ENCODE measurements at places on chromosomes 2 and 18. TPM values are rescaled to one million over a fixed set of nuclear protein-coding genes. Genes with fewer than 3 reads are reported as not detected.

DNA sequence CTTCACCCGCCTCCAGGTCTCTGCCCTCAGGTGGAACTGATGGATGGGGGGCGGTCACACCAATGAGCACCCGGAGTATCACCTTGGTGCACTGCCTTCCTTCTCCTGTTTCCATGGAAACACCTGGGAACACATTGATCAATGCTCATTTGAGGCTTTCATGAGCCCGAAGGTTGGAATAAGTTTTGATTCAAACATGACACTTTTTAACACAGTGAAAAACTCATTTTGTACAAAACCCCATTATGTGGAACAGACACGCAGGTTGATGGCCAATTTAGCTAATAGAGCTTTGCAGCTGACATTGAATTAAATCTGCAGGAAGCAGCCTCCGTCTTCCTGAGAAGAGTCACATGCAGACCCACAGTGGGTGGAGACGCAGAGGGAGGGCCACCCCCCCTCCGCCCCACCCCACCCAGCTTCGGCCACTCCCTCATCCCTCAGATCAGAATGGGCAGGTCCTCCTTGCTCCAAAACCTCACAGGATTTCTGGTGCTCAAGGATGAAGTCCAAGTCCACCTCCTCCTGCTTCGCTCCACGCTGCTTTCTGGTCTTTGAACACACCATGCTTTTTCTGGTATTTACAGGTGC is 96.0 kb upstream of the MYCN start:
- DNase-seq = no peak

DNA sequence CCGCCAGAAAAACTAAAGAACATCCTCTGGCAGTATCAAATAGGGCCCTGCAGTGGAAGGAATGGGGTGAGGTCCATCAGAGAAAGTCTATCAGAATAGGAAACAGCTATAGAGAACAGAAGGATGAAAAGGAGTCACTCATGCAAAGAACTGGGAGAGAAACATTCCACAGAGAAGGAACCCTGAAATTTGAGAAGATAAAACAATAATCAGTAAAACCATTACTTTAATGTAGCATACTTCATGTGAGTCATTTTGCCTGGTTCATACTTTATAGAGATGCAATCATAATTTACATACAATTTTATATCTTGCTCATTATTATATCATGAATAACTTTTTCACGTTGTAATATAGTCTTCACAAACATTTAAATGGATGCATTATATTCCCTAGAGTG is 402.2 kb downstream of the NCKAP5 start:
- no peak for DNase-seq

GRCh38 chr2:241025639-241026038 is 27.2 kb downstream of the SNED1 start:
- no peak for DNase-seq

- DNase-seq = no peak
Observed at GRCh38 chr2:96835830-96836229, 8.0 kb downstream of the ANKRD23 start.

DNA sequence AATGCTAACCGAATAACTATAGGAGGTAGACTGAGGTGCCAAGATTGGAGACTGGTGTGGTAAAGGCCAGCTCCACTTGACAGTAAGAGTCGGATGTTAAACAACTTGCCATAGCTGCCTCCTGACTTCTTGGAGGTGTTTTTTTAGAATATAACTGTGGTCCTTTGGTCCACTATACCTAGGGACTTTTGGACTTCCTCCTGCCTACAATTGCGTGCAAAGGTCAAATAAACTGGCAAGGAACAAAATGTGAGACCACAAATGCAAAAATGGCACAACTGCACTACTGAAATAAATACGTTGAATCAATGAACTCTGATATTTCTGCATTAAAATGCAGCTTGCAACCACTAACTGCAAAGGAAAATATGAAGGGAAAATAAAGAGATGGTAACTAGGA is 338.6 kb downstream of the NRXN1 start:
- DNase-seq = no peak

DNA sequence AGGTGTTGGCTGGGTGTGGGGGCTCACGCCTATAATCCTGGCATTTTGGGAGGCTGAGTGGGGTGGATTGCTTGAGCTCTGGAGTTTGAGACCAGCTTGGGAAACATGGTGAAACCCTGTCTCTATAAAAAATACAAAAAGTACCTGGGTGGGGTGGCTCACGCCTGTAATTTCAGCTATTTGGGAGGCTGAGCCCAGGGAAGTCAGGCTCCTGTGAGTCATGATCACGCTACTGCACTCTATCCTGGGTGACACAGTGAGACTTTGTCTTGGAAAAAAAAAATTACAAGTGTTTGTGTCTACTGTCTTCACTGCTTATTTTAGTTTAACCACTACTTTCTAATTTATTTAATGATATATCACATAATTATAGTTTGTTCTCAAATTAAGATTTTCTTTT is 62.7 kb upstream of the DOCK10 start:
- no peak for DNase-seq

- no peak for DNase-seq
Observed at GRCh38 chr18:23618862-23619387, 32.6 kb upstream of the NPC1 start.

DNA sequence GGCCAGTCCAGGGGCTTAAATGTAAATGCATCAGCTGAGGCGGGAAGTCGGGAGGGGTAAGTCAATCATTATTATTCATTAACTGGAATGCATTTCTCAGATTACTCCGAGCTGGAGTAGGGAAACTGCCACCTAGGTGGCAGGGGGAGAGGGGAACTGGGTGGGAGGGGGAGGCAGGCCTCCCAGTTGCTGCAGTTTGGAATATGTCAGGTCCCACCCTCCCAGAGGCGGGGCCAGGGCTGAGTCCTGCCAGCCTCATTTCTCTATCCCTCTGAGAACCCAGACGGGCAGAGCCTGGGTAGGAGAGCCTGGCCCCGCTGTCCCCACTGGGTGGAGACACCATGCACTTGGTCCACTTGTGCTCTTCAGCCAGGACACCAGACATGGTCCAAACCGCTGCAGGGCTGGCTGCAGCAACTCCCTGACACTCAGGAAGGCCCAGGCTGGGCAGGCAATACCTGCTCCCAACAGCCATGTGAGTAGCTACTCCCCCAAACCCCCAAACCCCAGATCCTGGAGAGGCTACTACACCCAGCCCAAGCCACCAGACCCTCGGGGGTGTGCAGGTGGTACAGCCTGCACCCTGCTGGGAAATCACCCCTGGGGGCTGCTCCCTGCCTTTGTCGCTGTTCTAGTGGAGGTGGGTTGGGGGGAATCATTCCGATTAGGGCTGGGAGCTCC is at the start of gene GPBAR1:
Gene GPBAR1 (plus strand): TSS at position 274 of the 681 bp plus-strand sequence. CDS start 1,710 bp downstream, outside the sequence.
- DNase-seq = no peak

DNA sequence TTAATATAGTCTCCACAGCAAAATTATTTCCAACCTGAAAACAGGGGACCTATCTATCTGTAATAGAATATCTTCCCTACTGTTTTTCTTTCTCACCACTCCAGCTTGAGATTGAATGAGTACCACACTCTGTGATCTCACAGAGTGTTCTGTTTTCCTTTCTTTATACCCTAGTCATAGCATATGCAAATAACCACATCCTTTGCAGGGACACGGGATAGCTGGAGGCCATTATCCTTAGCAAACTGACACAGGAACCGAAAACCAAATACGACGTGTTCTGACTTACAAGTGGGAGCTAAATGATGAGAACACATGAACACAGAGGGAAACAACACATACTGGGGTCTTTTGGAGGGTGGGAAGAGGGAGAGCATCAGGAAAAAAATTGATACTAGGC is 224.7 kb downstream of the SLC8A1 start:
- DNase-seq = no peak

GRCh38 chr18:23970161-23971096 is 44.1 kb upstream of the TTC39C start:
- peak; percentile 62 for DNase-seq

The KLHL14 gene
- 0.83 TPM for total RNA-seq

The MYOM1 gene
- total RNA-seq = 1.9 TPM

The UPP2 gene
- not detected for total RNA-seq

The CFAP65 gene
- not detected for total RNA-seq
